ENCODE measurements at places on chromosomes 3 and 15.

- DNase-seq, result no peak
Measured at GRCh38 chr3:146972726-146973125, 367.6 kb upstream of the PLSCR5 start.

GRCh38 chr3:188584162-188584529 is 430.2 kb downstream of the LPP start:
- DNase-seq, result no peak

- DNase-seq, result no peak
Measured at GRCh38 chr15:59159210-59159609, 47.4 kb upstream of the LDHAL6B start.

GRCh38 chr3:38853011-38853410 is 37.0 kb upstream of the SCN10A start:
- DNase-seq, result no peak

- DNase-seq, result no peak
Measured at GRCh38 chr3:53845103-53845880, 927 bp downstream of the CHDH start.

DNA sequence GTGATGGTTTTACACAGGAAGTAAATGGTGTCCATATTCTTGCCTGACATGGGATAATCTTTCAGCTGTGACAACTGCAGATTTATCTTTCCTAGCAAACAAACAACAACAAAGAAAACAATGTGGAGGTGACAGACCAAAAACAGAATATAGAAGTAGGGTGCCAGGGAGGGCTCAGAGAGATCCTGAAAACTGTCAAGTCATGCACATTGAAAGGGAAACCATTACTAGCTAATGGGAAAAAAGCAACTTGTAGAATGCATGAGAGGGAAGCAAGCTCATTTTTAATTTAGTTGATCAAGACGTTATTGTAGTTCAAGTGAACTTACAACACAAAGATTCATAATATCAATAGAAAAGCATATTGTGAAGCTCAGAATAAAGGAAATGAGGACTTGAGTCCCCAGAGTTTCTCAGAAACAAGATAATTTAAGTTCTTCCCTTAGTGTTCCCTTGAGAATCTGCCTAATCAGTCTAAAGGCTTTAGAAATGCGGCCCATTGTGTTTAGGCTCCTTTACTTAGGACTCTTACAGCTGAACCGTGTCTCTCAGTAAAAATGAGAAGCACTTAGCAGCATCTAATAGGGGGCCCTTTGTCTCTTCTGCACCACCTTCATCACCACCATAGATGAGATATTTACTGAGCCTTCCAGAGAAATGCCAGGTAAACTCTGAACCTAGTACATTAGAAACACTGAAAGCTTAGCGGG is 115.6 kb upstream of the CADPS start:
- no peak for DNase-seq

GRCh38 chr3:127953091-127954035 is 38.3 kb downstream of the KBTBD12 start:
- no peak for DNase-seq

GRCh38 chr15:47203993-47204392 is 513.3 kb upstream of the SEMA6D start:
- DNase-seq, result no peak

DNA sequence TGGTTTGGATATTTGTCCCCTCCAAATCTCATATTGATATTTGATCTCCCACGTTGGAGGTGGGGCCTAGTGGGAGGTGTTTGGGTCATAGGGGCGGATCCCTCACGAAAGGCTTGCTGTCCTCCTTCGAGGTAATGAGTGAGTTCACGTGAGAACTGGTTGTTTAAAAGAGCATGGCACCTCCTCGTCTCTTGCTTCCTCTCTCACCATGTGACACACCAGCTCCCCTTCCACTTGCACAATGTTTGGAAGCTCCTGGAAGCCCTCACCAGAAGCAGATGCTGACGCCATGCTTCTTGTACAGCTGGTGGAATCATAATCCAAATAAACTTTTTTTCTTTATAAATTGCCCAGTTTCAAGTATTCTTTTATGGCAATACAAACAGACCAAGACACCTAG is 38.6 kb downstream of the RFTN1 start:
- no peak for DNase-seq

DNA sequence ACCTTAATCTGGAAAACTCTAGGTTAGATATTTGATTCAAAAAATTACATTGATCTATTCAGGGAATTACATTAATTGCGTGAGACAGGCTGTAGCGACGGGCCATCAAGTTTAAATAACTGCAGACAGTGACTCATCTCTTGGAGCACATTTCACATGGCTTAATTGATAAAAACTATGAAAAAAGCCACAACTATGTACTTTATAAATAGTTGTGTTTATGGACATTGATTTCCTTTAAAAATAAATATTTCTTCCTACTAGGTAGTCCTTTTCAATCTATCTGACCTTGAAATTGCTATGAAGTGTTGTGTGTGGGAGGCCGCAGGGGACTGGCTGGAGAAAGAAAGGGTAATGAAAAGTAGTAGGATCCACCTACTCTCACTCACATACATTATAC is 157.8 kb downstream of the IL1RAP start:
- no peak for DNase-seq

DNA sequence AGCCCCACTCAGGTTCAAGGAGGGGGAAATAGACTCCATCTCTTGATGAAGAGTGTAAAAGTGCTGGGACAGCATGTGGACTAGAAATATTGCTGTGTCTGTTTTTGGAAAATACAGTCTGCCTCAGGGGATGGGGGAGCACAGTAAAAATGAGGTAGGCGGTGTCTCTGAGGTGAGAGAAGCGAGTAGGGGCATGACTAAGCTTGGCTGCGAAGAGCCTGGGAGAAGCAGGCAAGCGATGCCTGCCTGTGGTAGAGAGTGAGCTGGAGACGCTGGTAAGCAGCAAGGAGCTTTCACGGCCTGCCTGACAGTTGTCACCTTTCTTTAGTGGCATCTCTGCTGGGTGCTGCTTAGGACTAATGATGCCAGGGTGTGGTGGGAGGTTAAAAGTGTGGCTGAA is 49.0 kb upstream of the DCLK3 start:
- no peak for DNase-seq

GRCh38 chr3:16366581-16366980 is 101.6 kb downstream of the OXNAD1 start:
- no peak for DNase-seq

- DNase-seq, result no peak
Measured at GRCh38 chr3:13042127-13042701, 31.0 kb downstream of the IQSEC1 start.

DNA sequence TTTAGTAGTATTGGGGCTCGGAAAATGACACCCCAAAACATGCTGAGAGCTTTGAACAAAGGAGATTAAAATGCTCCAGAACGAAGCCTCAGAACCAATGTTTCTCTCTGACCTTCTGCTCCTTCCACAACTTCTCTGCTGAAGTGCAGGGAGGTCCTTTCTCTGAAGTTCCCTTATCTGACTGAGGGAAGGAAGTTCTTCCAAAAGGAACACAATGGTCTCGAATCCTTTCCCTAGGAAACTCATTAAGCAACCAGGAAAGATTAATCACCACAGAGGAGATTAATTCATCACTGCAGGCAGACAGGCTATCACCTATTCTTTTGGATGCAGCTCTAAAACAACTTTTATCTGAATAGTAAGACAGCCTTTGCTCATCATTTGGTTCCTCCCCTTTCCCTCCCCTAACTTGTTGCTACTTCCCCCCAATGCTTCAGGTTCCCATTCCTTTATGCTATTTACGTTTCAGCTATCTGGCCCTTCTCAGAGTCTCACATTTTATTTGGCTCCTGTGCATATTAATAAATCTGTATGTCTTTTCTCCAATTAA is 18.2 kb upstream of the WDR49 start:
- no peak for DNase-seq

Data from NCI-H1694 (cell line).